ENCODE measurements at places on chromosomes 6 and 20.

DNA sequence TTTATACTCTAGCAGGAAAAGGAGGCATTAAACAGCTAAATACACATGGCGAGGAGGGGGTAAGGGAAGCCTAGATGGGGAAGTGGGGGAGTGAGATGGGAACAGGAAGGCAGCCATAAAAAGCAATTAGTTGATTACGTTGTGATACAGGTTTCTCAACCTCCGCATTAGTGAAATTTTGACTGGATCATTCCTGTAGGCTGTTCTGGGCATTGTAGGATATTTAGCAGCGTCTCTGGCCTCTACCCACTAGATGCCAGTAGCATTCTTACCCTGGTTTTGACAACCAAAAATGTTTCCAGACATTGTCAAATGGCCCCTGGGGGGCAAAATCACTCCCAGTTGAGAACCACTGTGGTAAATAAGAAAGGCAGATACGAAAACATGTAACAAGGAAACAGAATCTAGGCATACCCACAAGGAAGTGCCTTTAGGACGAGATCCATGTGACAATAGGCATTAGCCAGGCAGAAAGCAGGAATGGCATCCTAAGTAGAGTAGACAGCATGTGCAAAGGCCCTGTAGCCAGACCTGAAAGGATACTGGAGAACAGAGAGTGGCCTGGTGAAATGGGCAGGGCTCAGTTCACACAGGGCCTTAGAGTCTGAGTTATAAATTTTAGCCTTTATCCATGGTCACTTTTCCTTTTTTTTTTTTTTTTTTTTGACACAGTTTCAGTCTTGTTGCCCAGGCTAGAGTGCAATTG, 25.8 kb upstream of the PTPN1 start:
- DNase-seq, result no peak

- no peak for DNase-seq
Observed at GRCh38 chr6:70456735-70457134, 43.4 kb downstream of the FAM135A start.

DNA sequence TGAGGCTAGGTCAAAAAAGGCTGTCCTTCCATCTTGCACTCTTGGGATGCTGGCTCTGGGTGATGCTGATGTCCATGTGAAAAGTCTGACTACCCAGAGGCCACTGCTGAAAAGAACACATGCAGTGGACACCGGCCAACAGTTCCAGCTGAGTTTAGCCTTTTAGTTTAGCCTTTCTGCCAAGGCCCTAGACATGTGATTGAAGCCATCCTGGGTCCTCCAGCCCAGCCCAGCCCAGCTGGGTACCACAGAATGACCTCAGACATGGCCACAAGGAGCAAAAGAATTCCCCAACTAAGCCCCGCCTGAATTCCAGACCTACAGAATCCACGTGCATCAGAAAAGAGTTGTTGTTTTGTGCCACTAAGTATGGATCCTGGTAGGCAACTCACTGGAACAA, 17.4 kb downstream of the PIGT start:
- DNase-seq, result peak; percentile 60

GRCh38 chr6:106216527-106216926, 109.0 kb downstream of the ATG5 start:
- no peak for DNase-seq

DNA sequence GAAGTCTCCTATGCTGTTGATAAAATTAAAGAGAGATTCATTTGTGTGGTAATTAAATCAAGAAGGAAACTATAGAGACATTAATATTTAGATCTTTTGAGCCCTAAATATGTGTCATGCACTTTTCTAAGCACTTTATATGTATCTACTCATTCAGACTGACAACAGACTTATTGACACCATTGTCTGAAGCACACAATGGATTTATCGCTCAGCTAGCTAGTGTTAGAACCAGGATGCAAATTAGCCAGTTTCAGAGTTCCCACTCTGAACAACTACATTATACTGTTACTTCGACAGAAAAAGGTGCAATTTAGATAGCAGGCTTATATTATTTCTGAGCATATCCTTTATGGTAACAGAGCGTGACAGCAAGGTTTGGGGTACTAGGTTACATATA, 27.7 kb upstream of the KIAA0408 start:
- DNase-seq, result no peak

DNA sequence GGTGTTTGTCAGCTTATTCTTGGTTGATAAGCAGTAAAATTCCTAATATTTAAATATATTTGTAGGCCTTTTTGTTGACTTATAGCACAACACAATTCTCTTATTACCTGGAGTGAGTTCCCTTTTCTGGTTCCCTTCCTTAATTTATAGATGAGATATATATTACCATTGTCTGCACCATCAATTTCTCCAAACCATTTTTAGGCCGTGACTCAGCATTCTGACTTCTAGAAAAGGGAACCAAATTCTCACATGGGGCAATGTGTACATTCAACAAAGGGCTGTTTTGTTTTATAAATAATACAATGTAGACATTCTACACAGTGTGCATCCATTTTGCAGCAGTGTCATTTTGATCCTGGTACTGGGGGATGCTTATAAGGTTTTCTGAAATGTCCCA, 52.8 kb downstream of the NCOA7 start:
- DNase-seq, result no peak

- peak; percentile 81 for DNase-seq
Observed at GRCh38 chr20:1185790-1186334, 1.1 kb upstream of the TMEM74B start.

DNA sequence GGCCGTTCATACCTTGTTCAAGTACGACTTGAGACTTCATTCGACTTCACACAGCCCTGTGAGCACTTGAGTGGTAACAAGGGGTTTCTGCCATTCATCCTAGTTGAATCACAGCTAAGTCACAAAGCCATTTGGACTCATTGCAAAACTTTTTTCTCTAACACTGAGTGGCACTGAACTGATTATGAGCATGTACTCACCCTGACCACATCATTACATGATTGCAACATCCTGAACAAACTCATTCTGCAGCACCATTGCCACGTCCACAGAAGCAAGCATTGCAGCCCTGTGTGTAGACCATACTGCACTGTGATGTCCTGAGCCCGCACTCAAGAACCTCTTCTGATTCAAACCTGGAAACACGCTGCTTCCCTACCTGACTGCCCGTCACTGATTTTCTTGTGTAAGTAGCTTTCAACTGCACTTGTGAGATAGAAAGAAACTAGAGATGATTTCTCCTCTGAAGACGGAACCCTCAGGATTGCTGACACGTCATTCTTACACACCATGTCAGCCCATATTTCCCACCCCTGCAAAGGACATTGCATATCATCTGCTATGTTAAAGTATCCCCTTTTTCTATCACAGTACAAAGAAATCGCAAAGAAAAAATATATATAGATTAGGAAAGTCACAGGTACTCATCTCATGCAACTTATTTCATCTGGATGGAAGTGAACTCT, 81.6 kb downstream of the C6orf118 start:
- DNase-seq, result no peak

DNA sequence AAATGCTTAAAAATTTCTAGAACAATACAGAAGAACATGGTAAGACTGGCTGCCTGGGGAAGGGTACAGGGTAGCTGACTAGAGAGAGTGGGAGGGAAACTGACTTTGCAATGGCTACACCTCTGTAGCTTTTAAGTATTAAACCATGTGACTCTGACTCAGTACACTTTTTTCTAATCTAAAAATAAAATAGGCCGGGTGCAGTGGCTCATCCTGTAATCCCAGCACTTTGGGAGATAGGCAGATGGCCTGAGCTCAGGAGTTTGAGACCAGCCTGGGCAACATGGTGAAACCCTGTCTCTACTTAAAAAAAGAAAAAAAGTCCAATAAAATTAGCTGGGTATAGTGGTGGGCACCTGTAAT, 18.5 kb downstream of the ATP9A start:
- DNase-seq, result no peak

DNA sequence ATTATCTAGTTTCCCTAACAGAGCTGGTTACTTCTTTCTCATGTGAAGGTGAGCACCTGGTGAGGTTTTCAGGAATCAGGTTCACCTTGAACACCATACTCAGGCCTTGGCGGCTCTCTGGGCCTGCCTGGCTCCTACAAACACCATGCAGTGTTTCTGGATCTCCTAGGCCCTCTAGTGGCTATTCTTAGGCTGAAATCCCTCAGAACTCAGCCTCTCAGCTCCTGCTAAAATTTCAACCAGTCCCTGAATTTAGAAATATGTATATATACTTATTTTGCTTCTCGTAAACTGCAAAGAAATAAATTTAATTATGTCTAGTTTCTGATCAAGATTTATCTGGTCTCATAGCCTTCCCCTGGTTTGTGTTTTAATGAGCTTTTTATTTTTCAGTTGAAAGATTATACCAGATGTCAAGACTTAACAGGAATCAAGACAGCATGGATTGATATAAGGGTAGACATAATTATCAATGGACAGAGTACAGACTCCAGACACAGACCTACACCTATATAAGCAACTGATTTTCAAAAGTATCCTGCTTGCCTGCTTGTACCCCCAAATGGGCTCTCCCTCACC, 55.9 kb downstream of the ANKEF1 start:
- peak; percentile 84 for DNase-seq

DNA sequence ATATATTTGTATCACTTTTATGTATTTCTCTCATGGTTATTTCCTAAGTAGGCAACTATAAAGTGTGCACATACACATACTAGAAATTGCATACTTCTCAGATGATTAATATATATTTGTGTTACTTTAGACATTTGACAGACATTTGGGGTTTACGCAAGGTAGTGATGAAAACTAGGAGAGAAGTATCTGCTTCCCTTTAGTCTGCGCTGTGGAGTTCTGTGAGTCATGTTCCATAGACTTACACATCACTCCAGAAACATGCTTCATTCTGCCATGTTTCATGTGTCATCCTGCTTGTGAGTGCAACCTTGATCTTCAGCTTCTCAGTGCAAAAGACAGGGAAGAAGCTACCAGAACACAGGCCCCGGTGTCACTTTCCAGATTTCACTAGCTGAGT, 200.7 kb upstream of the BMP2 start:
- DNase-seq, result no peak

DNA sequence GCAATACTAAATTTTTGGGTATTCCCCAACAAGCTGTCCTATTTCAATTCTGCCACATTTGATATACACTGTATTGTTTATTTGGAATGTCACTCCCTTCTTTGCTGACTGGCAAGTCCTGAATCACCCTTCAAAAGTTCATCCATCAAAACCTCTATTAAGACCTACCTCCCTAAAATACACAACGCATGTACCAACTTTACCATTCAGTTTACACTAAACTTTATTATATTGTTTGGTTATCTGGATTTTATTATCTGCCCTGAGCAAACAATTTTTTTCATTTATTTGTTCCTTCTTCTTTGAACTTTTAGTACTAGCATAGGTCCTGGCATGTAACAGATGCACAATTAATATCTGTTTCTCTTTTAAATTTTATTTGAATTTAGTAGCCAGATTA, 958.2 kb upstream of the ADGRB3 start:
- DNase-seq, result no peak

DNA sequence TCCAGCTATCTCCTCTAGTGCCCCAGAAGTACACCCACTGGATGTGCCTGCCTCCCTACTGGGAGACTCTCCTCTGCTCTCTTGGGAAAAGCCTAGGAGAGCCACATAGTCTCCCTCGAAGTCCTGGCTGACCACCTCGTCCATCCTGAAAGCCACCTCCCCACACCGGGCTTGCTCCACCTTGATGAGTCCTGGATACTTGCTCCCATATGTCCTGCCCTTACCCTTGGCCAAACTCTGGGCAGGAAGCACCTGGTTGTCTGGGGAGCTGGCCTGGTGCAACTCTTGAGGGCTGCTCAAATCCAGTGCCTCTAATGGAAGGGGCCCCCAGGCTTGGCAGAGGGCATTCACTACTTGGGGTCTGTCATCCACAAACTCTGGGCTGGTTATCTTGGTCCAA, 19.3 kb downstream of the KIAA1755 start:
- DNase-seq, result no peak

- DNase-seq, result peak; percentile 83
Observed at GRCh38 chr6:159969921-159970320, 1.0 kb downstream of the IGF2R start.

DNA sequence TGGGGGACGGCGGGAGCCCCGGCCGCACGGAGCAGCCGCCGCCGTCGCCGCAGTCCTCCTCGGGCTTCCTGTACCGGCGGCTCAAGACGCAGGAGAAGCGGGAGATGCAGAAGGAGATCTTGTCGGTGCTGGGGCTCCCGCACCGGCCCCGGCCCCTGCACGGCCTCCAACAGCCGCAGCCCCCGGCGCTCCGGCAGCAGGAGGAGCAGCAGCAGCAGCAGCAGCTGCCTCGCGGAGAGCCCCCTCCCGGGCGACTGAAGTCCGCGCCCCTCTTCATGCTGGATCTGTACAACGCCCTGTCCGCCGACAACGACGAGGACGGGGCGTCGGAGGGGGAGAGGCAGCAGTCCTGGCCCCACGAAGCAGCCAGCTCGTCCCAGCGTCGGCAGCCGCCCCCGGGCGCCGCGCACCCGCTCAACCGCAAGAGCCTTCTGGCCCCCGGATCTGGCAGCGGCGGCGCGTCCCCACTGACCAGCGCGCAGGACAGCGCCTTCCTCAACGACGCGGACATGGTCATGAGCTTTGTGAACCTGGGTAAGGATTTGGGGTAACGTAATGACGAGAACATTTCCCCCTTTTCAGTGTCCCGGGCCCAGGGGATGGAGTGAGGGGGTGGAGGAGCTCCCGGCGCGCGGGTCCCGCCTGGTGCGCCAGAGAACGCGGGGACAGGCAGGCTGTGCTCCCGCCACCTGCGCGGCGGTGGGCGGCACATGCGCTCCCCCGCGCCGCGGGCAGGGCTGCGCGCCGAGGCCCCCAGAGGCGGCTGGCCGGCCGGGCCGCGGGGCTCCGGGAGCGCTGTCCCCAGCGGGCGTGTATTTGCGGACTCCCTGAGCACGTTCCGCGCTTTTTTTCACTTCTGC, 1.4 kb downstream of the BMP6 start:
- peak; percentile 55 for DNase-seq

GRCh38 chr20:7656687-7657467, 283.4 kb downstream of the HAO1 start:
- DNase-seq, result peak; percentile 27

DNA sequence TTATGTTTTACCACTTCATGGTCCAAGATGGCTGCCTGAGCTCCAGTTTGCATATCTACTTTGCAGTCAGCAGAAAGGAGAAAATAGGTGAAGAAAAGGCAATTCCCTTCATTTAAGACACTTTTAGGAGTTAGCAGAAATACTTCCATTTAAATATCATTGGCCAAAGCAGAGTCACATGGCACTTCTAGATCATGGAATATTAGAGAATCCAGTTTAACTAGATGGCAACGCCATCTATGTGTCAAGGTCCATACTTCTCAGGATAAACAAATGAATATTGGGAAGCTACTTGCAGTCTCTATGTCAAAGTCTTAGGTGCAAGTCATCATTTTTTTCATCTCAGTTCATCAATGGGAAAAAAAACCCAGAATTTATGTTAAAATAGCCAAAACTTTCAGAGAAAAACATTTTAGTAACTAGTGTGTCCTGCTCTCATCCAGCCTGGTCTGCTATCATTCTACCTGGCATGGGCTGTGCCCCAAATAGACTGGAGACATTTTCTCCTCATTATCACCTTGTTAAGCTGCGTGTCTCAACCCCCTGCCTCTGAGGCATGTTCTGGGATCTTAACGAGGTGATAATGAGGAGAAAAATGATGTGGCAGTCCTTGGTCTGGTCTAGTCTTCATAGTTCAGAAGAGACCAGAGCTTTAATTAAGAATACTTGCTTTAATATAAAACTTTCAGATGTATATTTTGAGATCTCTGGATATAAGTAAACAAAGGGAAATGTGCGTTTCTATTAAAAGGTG, 227.3 kb downstream of the TBX18 start:
- DNase-seq, result no peak
